ENCODE measurements at places on chromosomes 6 and 20.

GRCh38 chr6:141976994-141977393, 155.7 kb upstream of the GJE1 start:
- no peak for DNase-seq

DNA sequence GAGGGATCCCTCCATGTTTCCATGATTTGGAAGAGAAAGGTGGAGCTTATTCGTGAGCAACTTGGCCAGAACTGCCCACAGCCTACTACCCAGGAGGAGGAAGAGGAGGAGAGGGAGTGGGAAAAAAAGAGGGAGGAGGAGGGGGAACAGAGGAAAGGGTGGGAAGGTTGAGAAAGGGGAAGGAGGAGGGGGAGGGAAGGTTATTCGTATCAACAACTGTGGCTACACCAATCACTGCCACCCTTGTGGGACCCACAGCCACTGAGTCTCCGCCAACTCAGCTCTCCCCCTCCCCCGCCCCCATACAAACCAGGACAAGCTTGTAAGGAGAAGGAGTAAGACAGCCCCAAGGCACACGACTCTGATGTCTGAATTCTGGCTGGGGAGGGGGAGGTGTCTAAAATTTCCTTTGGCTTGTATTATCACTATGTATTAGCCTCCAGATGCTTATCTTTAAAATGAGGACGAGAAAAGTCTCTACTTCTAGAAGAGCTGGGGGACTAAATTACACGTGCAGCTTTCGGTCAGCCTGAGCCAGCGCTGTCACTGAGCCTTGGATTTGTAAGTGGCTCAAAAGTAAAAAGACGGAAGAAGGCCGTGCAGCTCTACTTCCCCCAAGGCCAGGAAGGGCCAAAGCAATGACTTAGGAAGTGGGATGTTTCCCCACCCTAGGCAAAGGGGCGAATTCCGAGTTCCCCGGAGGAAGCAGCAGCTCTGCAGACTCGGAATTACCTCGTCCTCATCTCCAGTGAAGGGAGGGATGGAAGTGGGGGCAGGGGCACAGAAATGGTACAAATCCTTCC, 1.0 kb downstream of the FKBP1A start:
- DNase-seq: no peak

DNA sequence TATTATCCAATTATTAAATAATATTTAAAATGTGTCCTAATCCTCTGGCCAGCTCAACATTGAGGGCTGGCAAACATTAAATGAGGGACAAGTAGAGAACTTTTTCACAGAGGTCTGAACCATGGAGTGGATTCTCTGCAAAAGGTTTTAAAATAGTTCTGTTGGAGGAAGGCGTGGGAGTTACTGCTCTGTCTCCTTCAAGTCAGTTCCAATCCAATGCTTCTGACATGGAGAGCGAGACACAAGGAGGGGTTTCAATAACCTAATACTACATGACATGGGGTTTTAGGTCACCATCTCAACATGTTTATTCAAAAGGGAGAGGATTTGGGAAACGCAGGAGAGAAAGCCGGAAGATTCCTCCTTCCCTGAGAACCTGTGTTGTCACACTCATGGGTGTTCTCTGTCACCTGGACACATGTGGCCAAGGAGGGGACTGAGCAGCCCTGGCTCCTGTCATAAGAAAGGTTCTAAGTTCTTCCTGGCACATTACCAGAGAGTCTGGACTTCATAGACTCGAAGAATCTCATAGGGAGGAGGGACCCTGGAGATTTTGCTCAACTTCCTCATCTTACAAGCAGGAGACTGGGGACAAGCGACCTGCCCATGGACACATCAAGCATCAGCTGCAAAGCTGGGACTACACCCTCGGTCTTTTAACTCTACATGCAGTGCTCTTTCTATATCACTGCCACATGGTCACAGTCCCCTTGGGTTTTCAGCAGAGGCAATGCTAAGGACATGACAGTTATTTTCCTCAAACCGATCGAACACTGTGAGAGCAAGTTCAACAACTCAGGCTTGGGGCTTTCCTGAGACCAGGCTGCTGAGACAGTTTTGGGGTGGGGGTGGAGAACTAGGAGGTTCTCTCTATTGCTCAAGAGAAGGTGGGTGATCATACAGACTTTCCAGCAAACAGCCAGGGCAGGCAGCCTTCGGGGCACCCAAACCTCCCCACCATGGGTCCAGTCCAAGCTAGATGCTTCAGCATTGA, 38.6 kb downstream of the PRDM1 start:
- no peak for DNase-seq

DNA sequence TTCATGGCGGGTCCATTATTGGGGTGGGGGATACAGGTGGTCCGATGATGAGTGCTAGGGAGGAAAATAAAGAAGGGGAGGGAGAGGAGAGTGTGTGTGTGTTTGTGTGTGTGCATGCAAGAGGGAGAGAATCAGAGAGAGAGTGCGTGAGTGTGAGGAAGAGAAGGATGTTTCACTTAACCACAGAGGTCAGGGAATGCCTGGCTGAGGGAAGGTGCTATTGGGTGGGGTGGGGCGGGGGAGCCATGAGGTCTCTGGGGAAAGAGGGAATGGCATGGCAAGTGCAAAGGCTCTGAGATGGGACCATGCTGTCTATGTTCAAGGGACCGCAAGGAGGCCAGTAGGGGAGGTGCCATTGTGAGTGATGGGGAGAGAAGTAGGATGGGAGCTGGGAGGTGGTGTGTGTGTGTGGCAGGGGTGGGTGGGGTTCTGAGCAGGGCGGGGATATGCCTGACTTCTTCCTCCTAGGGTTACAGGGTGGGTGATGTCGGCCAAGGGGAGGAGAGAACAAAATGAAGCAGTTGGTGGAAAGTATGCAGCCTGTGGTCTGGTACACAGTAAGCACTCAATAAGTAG, 23.0 kb downstream of the CEBPB start:
- no peak for DNase-seq

DNA sequence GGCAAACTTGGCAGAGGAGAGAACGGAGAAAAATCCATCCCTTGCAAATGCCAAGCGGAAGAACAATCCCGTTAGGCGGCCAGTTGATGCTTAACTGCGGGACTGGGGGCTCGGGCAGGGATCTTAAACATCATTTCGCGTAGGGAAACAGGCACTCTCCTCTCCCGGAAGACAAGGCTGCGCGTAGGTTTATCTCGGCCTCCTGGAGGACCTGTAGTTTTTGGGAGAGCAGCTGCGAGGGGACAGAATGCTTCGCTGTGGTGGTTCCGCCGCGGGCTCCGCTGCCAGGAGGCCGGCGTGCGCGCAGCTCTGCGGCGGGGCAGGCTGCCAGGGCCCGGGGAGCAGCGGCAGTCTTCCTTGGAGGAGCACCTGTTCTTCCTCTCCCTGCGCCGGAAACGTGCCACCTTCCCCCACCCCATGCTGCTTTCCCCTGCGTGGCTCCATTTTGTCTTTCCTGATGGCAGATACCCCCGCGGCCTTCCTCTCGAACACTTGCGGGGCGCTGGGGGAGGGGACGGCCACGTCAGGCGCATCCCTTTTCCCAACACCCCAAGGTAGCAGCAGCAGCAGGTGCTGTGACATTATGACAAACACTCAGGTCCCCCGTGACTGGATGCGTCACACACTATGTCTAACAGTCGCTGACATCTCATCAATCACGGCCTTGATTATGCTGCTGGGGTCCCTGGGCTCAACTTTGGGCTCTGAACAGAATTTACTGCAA, 230.7 kb upstream of the BTBD3 start:
- no peak for DNase-seq

GRCh38 chr6:25959890-25960536, 2.6 kb upstream of the TRIM38 start:
- no peak for DNase-seq

DNA sequence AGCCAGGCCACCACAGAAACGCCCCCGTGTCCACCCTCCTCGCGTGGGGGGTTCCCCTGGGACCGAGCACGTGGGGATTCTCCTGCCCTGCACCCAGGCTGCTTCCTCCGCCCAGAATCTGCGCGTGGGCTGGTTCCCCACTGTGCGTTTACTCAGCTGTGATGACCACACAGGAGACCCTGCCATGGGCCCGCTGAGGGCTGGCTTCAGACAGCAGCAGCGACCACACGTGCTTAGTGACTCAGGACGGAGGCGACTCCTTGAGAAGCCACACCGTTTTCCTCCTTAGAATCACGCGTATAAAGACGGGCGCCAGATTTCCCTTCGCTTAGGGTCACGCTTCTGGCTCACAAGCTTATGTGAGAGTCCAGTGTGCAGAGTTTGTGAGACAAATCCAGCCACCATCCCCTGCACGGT, 63.9 kb upstream of the PDE10A start:
- DNase-seq: no peak

DNA sequence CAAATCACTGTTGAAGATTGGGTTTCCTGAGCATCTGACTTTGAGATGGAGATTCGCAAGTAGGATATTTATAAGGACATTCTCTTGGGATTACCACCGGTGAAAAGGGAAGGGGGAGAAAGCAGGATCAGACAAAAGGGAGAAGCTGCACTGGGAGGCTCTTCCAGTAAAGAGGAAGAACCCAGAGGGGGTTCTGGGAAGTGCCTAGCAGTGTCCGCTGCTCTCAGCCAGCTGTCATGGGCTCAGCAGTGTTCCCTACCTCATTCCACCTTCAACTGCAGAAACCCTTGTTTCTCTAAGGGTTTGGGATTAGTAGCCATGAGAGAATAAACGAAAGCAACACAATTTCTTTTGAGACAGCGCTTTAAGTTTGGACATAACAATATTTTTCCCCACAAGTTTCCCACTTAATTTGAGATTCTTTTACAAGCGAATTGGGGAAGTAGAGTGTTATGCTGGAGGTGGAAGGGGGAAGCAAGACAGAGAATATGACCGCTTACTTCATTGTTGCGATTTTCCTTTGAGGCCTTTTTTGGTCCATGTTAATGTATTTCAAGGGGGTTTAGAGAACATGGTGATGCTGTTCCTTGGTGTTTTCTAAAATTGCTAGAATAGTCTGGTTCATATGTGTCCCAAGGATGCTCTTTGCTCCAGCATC, 154.5 kb upstream of the SCGN start:
- DNase-seq: no peak

Data from fibroblast of the conjunctiva (primary cell).